ENCODE measurements at places on chromosomes 5 and 9.

DNA sequence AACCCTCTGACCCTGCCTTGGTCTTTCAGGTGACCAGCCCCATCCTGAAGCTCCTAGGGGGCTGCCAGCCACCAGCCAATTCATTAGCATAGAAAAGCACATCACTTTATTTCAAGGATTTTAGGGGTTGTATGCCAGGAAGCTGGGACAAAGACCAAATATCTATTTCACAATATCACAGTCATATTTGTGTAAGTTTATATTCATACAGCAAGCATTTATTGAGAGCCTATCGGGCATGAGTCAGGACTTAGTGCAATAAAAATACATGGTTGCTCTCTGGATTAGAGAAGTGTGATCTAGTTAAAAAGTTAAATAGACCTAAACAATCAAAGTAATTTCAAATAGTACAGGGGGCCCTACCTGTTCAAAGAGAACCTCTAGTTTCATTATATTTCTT, 113.8 kb downstream of the ERCC6L2 start:
- DNase-seq, result no peak

- DNase-seq, result no peak
Measured at GRCh38 chr9:125889112-125889475, 141.9 kb downstream of the PBX3 start.

- DNase-seq, result no peak
Measured at GRCh38 chr9:134502266-134502791, 139.3 kb upstream of the COL5A1 start.

GRCh38 chr5:176849611-176850227, 39.4 kb downstream of the UNC5A start:
- DNase-seq, result no peak

DNA sequence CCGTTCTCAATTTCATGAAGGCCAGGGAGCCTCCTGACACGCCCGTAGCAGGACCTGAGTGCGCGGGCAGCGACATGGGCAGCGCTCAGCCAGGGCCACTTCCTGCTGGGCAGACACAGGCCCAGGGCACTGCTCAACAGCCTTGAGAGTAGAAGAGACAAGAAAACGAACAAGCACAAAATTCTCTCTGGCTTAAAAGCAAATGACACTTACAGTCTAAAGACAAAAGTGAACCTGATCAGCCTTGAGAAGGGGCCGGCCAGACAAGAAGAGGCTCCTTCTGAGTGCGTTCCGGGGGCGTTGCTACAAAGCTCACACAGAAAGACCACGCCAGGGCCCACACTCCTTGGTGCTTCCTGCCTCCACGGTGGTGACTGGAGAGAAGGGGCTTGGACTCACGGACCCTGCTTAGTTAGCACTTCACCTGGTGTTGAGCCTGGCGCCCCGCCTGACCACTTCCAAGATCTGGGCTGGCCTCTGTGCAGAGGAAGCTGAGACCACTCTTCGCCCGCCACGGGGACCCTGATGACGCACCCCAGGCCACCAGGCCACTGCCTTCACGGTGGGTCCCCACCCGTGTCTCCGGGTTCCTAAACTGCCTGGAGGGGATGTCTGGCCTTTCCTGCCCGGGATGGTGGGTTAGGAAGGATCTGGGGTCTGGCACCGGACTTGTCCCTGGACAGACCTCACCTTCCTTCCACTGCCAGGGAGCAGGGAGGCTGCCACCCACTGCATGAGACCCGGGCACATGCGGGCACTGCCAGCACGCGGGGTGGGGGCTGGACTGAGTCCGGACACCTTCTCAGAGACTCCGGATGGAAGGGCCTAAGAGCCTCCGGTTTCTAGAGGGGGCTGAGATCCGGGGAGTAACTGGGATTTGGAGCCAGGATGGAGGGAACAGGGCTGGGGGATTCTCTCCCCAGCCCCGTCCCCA, 1.3 kb downstream of the SLC12A7 start:
- DNase-seq, result no peak

DNA sequence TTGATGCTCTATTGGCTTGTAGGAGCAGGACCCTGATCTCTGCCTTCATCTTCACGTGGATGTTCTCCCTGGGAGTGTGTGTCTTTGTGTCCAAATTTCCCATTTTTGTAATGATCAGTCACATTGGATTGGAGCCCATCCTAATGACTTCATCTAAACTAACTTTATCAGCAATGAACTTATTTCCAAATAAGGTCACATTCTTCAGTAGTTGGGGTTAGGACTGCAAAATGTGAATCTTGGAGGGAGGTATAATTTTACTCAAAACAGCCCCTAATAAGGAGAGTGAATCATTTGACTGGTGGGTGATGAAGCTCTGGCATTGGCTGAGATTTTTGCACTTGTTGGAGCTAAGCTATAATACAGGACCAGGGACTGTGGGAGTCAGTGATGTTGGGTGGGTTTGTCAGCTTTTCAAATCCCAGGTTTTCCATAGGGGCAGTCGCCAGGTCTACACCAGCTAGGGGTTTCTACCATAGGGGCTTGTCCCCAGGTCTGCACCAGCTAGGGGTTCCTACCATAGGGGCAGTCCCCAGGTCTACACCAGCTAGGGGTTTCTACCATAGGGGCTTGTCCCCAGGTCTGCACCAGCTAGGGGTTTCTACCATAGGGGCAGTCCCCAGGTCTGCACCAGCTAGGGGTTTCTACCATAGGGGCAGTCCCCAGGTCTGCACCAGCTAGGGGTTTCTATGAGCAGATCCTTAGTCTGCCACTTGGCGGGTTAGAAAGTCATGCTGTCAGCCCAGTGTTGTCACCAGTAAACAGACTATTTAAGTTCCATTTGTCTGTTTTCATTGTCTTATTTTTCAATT, 382.6 kb upstream of the DAP start:
- no peak for DNase-seq

DNA sequence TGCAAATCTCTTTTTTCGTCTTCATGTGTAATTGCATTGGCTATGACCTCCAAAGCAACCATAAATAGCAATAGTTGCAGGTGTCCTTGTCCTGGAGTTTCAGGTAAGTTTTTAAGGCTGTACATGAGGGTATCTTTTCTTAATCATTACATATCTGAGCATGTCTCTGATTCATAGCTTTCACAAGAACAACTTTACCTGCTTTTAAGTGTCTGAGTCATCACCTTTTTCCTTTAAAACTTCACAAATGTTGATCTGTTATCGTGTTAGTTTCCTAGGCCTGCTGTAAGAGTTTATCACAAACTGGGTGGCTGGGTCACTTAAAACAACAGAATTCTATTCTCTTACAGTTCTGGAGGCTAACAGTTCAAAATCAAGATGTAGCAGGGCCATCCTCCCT, 13.8 kb downstream of the GARNL3 start:
- DNase-seq, result no peak

DNA sequence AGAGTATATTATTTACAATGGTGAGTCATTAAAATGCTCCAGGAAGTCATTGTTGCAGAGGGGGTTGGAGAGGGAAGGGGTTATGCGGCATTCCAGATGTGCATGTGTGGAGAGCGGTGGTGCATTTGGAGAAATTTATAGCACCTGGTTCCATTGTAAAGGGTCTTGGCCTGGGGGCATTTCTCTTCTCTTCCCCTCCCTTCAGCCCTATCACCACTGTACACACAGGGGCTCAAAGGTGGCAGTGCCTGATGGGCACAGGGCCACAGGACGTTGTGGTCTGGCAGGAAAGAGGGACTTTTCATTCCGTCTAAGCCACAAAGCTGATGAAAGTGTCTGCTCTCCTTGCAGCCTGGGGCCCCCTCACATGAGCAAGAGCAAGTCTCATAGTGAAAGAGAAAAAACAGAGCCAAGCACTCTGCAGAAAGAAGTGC, 442.4 kb upstream of the ZNF462 start:
- DNase-seq, result peak; percentile 22

DNA sequence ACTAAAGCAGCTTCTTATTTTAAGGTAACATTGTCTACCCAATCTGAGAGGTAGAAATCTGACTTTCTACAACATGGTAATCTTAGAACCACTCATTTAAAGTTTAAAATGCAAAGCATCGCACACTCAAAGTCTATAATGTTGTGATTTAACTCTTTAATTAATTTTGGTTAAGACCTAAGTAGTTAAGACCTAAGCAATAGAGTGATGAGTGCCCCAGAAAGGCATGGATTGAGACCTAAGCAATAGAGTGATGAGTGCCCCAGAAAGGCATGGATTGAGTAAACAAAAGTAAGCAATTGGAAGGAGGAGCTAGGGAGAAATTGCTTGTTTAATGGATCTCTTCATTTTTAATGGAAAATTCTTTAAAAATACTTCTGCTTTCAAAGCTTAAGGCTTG, 86.8 kb downstream of the NLN start:
- no peak for DNase-seq

DNA sequence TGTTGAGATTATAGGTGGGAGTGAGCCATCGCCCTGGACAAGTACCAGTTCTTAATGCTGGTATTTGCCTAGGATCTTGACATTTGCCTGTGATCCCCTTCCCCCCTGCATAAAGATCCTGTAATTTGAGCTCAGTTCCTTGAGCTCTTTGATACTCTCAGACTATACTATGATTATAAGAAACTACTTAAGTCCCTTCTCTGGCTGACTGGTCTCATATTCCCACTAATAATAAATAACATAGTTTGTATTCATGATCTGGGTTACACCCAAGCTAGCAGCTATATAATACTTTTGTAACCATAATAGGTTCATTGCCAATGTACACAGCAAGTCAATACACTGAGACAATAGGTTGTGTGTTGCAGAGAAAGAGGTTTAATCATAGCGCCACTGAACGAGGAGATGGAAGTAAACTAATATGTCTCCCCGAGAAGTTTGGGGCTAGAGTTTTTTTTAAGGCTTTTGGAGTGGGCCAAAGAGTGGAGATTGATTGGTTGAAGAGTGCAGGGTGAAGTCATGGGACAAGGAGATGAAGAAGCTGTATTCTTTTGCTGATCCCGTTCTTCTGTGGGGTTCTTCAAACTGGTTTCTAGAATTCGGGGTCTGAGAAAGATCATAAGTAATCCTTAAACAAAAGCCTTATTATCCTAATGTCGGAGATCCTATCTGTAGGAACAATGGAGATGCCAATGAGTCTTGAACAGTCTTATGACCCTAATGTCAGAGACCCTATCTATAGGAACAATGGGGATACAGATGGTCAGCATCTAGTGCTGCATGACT, 20.7 kb upstream of the SHOC1 start:
- no peak for DNase-seq

DNA sequence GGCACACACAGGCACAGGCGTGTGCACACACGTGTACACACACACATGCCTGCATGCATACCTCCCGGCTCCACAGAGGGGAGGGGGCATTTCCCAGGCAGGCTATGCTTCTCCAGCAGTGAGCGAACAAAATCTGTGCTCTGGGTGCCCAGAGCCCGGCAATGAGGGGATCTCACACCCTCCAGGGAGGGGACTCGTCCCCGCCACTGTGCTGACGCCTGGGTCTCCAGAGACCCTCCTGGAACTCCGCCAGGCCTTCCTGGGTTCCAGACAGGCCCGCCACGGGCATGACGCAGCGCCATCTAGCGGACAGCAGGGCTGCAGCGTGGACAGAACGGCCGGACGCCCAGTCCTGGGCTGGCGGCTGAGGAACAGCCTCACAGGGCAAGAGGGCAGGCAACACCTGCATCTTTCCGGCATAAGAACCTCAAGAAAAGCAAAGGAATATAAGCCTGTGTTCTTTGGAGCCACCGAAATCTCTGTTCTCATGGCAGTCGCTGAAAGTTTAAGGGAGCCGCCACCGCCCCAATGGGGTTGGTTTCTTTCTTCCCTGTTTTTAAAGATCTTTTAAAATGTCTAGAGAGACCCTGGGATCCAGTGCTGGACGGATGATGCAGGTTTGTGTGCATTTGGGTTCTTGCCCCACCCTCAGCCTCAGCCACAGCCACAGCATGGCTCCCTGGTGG, 135.6 kb upstream of the PPP1R26 start:
- peak; percentile 40 for DNase-seq

- no peak for DNase-seq
Measured at GRCh38 chr5:40436535-40437237, 243.0 kb upstream of the PTGER4 start.

GRCh38 chr5:33328818-33329217, 111.9 kb upstream of the TARS1 start:
- DNase-seq, result no peak

DNA sequence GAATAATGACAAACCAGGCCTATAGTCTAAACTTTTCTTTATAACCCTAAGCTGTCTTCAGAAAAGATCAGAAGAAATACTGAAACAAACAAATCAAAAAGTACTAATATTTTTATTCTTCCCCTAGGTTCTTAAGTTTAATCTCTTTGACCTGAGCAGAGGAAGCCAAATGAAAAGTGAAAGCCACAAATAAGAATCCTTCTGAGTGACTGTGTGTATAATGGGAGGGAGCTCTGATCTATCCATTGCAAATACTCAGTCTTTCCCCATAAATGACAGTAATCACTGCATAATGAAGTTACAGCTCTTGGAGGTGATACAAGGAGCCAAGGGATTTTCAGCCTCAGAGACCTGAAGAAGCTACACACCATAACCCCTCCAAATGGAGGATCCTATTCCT, 126.9 kb upstream of the ATP10B start:
- no peak for DNase-seq

- peak; percentile 43 for DNase-seq
Measured at GRCh38 chr5:146291421-146292074, 47.1 kb upstream of the POU4F3 start.

DNA sequence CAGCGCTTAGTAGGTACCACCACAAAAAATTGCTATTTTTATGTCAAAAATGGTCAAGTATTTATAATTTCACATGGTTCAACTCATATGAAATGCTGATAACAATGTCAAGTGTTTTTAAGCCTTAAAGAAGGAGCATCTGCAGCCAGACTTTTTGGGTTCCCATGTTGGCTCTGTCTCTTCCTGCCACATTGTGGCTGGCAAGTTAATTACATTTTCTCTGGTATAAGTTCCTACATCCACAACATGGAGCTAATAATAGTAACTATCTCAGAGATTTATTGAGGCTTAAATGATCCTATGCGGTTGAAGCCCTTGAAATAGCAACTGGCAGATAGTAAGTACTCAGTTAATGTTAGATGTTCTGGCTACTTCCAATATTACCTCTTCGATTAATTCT, 5.4 kb downstream of the ATP10B start:
- no peak for DNase-seq

DNA sequence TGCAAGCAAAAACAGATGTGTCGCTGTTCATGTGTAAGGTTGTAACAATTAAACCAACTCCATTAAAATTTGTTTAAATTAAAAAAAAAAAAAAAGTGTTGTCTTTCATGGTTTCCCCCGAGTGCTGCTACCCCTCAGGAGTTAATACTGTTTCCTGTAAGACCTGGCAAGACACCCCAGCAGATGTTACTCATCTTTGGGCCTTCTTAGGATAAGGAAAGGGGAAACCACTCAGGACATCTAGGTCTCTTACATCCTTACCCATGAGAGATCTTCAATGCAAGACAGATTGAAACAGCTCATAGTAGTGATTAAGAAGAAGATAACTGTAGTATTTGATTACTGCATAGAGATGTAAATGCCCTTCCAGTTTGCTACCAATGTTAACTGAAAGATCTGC, 33.5 kb upstream of the F2R start:
- no peak for DNase-seq

- DNase-seq, result no peak
Measured at GRCh38 chr5:77423022-77423750, 68.9 kb downstream of the WDR41 start.
